ENCODE measurements at places on chromosomes 2 and 18. TPM values are rescaled to one million over a fixed set of nuclear protein-coding genes. Genes with fewer than 3 reads are reported as not detected.

The ACMSD gene
- total RNA-seq, result not detected

The CRACDL gene
- total RNA-seq, result 6.4 TPM

The IL36B gene
- total RNA-seq, result not detected

The ZFAND2B gene
- 32.3 TPM for total RNA-seq

The MYO3B gene
- 0.09 TPM for total RNA-seq

The CD8B gene
- total RNA-seq, result 4.0 TPM

The GPAT2 gene
- 20.2 TPM for total RNA-seq

The STEAP3 gene
- 38.5 TPM for total RNA-seq

The TTC32 gene
- total RNA-seq, result 6.8 TPM

The TXNL1 gene
- total RNA-seq, result 75.7 TPM

The ACKR3 gene
- 52.0 TPM for total RNA-seq

The UBXN2A gene
- 20.2 TPM for total RNA-seq
